Stimulated activated CD4-positive, alpha-beta T cell treated with anti-CD3 and anti-CD28 coated beads, Interleukin-4, amount 100 ng/mL, for 1 hour (primary cell): ENCODE measurements at places on chromosomes 11 and 22.

- no peak for DNase-seq
These were observed 181.4 kb downstream of the DBX1 start for GRCh38 chr11:19978668-19979518.

DNA sequence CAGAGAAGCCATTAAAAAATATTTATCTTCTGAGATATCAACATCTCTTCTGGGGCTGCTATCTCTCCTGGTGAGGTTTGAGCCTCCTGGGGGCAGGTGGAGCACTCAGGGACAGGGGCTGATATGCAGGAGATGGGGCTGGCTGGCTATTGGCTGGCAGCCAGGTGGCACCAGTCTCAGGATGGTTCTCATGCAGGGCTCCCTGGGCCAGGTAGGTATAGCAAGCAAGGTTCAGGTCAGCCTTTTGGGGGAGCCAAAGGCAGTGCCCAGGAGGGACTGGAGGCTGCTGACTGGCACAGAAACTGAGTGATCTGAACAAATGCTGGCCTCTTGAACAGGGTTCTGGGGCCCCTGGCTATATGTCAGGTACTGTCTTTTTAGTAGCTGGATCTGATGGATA, 29.7 kb upstream of the EMSY start:
- DNase-seq = no peak

- no peak for DNase-seq
These were observed 550.4 kb downstream of the JRKL start for GRCh38 chr11:96940227-96940626.

DNA sequence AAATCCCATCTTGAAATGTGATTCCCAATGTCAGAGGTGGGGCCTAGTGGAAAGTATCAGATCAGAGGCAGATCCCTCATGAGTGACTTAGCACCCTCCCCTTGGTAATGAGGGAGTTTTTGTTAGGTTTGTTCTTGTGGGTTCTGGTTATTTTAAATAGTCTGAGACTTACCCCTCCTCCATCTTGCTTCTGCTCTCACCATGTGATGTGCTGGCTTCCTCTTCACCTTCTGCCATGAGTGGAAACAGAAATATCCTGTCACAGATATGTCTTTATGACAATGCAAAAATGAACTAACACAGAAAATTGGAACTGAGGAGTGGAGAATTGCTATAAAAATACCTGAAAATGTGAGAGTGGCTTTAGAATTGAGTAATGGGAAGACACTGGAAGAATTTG, 33.1 kb downstream of the TMEM225 start:
- DNase-seq = no peak

DNA sequence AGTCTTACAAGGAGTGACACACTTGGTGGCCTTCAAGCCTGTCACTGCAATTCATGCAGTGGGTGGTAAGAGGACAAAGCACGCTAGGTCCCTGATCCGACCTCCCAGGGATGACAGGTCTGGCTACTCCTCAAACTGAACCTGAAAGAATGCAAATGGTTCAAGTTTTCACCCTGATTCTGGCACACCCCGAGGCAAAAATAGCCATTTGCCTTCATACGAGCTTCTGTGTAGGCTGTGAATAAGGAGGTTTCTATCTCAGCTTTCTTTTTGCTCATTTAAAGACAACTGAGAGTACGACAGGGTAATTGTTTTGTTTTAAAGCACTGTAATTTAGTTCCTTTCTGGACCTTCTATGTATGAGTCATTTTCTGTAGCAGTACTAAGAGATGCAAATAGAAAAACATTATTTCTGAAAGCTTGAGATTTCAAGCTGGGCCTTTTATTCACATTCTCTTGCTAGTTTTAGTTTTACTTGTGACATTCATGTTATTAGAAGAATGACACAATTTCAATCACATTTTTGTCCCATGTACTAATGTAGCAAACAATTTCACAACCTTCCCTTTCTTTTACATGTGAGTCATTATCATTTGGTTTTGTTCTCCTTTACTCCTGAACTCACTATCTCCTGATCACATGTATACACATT, 56.6 kb upstream of the FDX1 start:
- no peak for DNase-seq

DNA sequence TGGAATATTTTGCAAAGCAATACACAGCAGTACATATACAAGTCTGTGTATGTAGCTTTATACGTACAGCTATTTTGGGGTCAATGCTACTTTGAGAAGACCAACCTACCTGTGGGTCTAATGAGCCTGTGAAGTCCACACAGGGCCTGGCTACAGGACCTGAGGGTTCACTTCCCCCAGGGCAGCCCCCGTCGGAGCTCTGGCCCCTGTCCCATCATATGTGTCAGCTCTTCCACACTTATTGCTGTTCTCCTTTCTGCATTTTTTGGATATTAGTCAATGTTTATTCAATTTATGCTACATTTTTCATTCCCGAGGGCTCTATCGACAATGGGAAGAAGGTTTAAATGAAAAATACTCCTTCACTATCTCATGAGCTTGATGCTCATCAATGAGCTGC, 1473.6 kb downstream of the BRD1 start:
- no peak for DNase-seq

GRCh38 chr11:128231845-128232410, 355.4 kb downstream of the ETS1 start:
- DNase-seq = no peak

GRCh38 chr22:32615874-32616564, 141.4 kb downstream of the FBXO7 start:
- DNase-seq = no peak

GRCh38 chr22:42608823-42609361, 5.8 kb downstream of the POLDIP3 start:
- no peak for DNase-seq

DNA sequence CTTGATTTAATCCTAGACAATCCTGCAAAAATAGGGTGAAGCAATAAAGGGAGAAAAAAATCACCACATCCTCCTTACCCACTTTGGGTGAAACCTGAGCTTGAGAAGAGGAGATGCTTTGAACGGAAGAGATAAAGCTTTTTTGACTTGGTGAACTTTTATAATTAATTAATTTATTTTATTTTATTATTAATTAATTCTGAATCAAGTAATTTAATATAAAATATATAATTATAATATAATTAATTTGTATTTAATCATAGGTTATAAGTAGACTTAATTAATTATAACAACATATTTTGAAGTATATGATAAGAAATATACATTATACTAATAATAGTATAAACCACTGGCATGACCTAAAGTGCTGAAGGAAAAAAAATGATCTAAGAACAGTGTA, 2164.8 kb downstream of the LRRC4C start:
- no peak for DNase-seq

DNA sequence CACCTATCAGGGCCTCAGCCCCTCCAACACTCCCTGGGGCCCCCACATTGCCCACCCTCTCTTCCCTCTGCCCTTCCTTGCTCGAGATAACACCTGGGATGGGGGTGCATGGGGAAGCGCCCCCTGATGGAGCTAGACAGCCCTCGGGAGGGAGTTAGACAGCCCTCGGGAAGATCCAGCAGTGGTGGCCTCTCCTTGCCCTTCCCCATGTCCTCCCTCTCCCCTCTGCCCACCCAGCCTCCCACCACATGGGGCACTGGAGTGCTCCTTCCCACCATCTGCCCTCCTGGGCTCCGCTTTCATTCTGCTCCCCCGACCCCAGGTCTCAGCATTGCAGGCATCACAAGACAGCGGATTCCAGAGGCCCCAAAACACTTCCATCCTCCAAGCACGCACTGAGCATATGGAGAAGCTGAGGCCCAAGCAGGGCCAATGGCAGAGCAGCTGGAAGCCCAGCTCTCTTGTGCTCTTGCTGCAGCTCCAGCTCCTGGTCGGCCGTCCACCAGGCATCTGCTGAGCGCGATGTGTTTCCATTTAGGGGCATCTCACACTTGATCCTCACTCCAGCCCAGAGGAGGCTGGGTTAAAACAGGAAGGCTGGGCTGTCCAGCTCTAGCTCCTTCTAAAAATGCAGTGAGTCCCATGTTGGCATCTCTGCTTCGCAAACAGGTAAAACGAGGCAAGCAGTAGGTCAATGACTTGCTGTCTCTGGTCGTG, 65.6 kb downstream of the IGLL1 start:
- no peak for DNase-seq

- DNase-seq = no peak
These were observed 14.6 kb downstream of the C11orf21 start for GRCh38 chr11:2287091-2287490.

- DNase-seq = no peak
These were observed 148.1 kb downstream of the FAM76B start for GRCh38 chr11:95641495-95641894.
